ENCODE measurements at places on chromosomes 5 and 9.

DNA sequence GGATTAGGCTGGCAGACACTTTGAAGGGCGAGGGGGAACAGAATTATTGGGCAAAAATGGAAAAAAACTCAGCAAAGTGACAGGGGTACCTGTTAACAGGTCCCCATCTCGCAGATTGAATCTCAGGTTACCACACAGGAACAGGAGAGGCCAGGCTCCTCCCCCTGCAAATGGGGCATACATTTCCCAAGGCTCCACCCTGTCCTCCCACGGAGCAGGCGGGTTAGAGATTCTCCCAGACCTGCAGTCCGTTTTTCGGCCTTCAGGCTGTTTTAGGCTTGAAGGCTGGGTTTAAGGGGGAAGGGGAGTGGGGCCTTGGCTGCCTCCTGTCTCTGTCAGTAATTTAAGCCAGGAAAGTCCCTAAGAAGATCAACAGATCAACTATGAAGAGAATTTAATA is 42.7 kb downstream of the LRRC70 start:
- no peak for DNase-seq

DNA sequence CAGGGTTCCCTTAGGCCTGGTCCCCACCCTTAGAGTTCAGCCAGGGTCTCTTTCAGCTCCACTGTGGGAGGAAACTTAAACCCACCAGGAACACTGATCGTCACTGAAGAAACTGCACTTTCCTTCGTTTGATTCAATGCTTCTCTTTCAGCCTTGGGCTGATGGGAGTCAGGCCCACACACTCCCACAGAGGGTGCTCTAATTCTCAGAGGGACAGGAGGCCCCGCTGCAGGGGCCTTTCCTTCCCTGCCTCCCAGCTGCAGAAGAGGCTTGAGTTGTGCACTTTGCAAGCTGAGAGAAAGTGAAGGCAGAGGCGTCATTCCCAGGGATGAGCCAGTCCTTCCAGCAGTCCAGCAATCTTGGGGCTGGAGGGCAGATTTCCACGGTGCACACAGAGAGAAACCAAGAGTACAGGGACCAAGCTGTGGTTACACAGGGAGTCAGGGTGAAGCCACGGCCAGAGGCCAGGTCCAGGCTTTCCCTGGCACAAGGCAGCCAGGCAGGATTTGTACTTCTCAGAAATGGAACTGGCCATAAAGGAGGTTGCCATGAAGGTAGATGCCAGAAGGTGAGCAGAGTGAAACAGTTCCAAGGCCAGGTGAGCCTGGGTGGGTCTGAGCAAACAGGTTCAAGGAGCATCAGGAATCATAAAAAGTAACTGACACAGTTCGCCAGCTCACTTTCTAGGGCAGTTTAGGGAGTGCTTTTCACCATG is 10.4 kb upstream of the GLIPR2 start:
- no peak for DNase-seq

GRCh38 chr5:52799983-52800393 is 12.3 kb downstream of the ITGA1 start:
- peak; percentile 97 for DNase-seq

GRCh38 chr5:133687212-133688061 is 75.1 kb upstream of the FSTL4 start:
- DNase-seq, result no peak

DNA sequence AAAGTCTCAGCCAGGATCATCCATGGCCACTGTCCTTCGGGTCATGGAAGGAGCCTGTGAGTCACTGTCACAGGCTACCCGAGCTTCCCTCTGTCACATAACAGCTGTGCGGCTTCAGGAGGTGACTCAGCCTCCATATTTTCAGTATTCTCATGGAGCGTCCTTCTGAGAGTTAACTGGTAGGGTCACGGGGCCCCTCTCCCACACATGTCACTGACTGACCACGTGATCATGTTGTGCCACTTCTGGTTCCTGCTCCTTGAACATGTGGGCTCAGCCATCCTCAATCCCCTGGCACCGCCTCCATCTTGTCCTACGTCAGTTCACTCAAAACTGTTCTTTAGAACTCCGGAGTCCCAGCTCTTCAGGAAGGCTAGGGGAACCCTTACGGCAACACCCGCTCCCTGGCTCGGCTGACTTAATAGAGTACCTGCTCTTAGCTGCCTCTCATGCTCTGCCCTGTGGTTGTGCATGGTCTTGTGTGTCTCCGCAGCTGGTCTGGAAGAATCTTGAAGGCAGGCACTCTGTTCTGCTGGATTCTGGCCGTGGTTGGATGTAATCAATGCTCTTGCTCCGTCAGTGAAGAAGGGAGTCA is 182.8 kb downstream of the ICE1 start:
- DNase-seq, result no peak

GRCh38 chr5:57538341-57538955 is 55.8 kb upstream of the ACTBL2 start:
- no peak for DNase-seq

- DNase-seq, result no peak
Measured at GRCh38 chr9:83290692-83291091, 227.8 kb upstream of the RASEF start.

DNA sequence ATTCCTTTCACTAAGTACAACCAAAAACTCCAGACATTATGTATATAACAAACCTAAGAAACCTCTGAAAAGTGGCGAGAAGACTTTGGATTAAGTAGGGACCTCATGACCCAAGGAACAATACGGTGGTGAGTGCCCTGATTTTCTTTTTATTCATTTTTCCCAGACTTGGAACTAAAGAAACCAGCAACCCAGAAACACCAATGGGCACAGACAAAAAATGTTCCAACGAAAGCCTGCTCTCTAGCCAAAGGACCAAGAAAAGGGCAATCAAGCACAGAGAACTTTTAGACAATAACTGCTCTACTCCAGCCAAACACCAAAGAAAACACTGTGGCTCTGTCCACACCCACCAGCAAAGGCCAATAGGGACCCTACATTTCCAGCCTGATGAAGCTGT is 66.2 kb upstream of the SSBP2 start:
- no peak for DNase-seq

DNA sequence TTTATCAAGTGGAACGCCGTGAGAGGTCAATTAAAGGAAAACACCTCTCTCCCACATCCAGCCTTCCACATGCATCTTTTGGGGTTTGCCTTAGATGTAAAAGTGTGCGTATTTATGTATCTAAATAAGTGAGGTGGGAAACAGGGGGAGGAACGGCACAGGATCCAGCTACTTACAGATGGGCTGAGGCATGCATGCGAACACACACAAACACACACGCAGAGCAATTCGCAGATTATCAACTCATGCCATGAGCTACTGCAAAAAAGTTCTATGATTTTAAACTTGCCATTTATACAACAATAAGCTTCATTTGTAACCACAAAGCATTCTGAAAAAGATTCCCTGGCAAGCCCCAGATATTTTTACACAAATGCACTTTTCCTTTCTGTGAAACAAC is 242.1 kb downstream of the BNC2 start:
- no peak for DNase-seq

DNA sequence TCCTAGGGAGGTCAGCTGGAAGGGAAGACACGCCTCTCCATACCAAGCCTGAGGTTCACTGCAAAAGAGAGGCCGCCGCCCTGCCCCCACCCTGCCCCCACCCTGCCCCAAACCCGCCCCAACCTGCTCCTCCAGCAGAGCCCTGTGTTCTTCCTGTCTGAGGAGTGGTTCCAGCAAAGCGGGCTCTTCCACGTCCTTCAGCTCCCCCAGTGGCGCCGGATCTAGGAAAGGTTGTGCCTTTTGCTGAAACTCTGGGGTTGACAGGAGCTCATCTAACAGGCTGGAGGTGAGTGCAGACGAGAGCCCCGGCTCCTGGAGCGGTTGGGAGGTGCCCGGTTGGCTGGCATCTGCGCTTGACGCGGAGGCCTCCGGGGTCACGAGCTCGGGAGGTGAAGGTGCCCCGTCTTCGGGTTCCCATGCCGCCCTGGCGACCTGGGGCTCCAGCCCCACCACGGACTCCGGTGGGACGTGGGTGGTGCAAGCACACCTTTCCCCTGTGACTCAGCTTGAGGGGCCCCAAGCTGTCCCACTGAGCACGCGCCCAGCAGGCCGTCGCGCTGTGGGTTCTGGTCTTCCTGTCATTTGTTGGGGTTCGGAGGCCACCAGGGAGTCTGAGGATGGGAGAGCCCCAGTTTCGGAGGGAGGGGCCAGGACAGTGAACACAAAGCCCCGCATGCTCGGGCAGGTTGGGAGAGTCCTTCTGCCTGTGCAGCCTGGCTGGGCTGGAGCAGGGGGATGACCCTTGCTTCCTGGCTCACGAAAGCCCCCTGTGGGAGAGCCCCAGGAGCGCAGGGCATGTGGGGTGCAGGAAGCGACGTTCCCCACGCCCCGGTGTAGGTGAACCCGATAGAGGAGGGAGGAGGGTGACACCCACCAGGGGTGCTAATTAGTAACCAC is 1467.1 kb downstream of the FOXD4L5 start:
- peak; percentile 62 for DNase-seq

GRCh38 chr5:140152022-140152999 is 22.7 kb upstream of the CYSTM1 start:
- DNase-seq, result no peak

DNA sequence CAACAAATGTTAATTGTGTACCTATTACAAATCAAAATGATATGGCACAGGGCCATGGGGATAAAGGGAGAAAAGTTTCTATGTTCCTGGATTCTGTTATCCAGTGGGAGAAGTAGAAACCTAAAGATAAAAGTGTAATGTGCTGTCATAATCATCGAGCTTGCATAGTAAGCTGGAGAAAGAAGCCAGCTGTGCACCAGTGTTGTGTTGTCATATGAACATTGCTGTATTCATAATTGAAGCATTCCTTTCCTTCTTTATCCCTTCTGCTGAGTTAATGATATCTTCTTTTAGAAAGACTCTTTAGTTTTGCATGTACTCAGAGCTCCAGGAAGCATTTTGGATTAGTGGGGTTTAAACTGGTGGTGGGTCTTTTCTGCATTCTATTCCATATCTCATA is 39.5 kb downstream of the NTRK2 start:
- no peak for DNase-seq

- no peak for DNase-seq
Measured at GRCh38 chr5:44536650-44537260, 147.5 kb upstream of the FGF10 start.

DNA sequence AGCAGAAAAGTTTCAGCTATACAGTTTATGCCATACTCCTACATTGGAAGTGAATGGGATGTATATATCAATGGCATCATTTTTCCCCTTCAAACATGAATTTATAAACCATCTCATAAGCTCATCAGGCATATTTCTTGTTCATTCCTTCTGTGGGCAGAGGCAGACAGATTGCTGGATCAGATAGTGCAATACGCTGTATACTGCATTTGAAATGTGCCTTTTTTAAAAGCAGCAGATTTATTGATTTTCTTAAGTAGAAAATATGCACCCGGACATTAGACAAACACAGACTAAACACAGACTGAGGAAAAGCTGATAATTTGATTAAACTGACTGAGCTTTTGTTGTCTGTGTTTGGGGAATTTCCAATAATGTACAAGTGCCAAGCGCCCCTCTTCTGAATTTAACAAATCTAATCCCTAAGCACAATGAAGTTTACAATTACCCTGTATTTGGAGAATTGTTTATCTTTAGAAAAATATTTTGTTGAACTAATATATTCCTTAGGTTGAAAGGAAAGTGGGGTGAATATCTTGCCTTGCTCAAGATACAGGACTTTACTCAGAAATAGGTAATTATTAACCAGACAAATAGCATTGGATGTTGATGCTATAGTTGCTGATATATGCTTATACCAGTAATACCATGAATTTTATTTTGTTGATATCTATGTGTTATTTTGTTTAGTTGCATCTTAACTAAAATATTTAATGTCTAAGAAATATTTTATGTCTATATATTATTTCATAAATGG is 566.6 kb upstream of the MEF2C start:
- no peak for DNase-seq

DNA sequence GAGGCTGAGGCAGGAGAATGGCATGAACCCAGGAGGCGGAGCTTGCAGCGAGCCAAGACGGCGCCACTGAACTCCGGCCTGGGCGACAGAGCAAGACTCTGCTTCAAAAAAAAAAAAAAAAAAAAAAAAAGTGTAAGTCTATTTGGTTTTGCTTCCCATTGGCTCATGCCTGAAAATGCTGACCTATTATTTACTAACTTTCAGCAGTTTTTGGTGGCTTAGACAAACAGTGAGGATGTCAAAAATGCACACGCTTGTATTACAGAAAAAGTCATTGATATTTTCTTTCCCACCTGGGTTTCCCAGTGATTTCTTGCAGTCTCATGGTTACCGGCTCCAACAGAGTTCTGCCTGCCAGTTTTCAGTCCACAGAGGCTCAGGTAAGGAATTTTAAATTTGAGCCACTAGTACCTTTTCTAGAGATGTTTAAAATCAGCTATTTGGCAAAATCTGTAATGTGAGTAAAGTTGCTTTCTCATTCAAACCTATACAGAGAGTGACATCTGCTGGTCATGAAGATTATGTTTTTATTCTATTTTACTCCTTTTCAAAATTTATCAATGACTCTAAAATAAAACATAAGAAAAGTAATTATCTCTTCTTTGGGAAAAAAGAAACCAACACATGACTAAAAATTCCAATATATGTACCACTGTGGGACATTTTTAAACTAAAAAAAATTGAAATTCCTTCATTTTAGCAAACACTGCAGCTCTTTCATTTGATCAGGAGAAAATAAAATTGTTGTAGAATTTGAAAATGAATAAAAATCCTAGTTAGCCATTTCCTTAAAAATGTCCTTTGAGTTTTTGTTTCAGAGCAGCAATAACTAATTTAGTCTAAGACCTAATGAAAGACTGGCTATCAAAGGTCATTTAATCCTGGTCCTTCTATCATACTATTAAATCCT is 8.8 kb downstream of the FAM200C start:
- no peak for DNase-seq

DNA sequence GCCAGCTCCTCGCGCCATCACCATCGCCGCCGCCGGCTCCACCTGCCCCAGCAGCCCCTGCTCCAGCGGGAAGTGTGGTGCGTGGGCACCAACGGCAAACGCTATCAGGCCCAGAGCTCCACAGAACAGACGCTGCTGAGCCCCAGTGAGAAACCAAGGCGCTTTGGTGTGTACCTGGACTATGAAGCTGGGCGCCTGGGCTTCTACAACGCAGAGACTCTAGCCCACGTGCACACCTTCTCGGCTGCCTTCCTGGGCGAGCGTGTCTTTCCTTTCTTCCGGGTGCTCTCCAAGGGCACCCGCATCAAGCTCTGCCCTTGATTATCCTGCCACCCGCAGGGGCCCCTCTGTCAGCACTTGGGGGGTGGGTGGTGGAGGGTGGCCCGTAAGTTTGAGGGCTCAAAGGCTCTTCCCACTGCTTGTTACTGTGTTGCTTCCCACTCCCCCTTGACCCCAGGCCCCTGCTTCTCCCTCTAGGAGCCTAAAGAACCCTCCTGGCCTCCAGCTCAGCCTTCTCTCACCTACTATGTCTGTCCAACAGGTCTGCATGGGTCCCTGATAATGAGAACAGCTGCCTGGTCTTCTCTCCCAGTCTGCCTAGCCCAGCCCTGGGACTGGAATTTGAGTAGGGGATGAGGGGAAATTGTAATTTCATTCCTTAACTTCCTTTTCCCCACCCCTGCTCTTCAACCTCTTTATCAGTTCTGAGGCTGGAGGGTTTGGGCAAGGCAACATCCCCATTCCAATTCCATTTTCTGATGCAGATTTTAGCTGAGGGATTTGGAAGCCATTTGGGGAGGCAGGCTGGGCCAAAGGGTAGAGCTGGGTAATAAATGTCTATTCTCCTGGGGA is 9.0 kb downstream of the RACK1 start:
- DNase-seq, result no peak
